ENCODE measurements at places on chromosomes 13 and 19.

DNA sequence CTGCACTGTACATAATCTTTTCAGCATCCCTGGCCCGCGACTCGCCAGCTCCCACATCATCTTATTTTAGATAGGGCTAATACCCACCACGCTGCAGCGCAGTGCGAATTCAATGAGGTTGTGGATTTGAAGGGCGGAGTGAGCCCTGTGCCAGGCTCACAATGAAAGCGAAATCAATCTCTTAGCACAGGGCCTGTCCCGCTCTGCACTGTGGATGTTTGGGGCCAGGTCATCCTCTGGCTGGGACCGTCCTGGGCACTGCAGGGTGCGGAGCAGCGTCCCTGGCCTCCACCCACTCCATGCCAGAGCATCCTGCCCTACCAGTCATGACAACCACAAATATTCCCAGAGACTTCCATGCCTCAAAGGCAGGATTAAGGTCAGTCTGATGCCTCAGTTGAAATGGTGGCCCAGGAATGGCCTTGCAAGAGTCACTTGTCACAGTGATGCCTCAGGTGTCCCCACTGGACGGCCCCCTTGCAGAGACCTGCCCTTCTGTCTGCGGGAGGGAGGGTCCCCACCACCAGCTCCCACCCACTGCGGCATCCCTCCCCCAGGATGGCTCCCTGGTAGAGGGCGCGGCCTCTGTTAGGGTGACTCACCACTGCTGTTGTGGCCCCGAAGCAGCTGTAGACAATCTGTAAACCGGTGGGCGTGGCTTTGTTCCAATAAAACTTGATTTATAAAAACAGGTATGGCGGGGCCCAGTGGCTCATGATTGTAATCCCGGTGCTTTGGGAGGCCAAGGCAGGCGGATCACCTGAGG, 5.6 kb downstream of the UHRF1 start:
- peak; percentile 33 for DNase-seq

DNA sequence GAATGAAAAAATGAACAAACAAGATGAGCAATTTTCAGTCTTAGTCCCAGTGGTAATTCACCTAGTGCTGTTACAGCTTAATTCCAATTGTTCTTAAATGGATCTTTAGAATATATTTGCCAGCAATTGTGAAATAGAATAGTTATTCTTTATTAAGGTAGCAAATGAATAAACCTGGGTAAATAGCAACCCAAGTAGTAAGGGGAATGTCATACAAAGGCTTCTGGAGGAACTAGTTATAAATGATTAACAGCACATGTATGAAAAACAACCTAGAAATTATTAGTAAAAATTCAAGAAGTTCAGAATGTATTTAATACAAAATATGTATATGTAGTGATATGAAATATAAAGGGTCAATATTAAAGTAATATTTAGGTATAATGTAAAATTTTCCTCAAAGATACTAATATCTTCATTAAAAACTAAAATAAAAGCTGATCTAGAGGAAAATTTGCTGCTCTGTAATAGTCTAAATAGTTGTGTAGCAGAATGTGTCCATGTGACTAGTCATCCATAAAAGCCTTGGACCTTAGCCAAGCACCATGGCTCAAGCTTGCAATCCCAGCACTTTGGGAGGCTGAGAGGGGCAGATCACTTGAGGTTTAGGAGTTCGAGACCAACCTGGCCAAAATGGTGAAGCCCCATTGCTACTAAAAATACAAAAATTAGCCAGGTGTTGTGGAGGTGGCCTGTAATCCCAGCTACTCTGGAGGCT, 535.9 kb upstream of the ATXN8OS start:
- DNase-seq = no peak

- DNase-seq = no peak
These were observed 1567.9 kb upstream of the PRR20A start for GRCh38 chr13:55572862-55573261.

DNA sequence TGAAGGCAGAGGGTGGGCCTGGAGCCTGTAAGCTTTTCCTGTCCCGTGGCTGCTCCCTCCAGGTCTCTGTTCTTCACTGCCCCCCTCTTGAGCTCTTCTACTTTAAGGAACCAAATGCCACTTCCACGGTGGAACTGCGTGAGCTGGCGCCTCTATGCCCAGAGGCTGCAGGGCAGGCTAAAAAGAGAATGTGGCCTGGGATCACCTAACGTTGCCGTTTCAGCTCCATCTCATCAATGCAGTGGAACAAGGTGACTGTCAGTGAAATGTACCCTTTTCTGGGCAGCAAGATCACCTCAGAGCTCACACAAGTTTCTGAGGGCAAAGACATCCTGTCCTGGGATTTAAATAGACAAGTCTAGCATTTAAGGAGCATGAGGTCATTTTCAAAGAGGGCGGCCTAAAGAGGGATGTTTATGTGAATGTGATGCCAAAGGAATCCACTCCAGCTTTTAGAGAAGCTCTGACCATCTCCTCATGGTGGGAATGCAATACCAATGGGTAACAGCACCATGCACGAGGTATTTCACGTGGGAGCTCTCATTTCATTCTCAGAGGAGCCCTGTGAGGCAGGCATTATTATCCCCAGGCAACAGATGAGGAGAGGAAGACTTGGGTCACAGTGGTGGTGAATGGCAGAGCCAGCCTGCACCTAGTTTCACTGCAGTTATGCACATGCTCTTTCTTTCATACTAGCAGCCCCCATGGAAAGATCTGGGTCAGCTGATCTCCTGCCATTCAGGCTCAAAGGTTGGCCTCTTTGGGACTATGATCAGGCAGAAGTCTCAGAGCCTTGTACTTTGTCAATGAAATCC, 39.3 kb downstream of the RGCC start:
- no peak for DNase-seq

GRCh38 chr19:51719251-51719988, 4.4 kb downstream of the HAS1 start:
- no peak for DNase-seq

DNA sequence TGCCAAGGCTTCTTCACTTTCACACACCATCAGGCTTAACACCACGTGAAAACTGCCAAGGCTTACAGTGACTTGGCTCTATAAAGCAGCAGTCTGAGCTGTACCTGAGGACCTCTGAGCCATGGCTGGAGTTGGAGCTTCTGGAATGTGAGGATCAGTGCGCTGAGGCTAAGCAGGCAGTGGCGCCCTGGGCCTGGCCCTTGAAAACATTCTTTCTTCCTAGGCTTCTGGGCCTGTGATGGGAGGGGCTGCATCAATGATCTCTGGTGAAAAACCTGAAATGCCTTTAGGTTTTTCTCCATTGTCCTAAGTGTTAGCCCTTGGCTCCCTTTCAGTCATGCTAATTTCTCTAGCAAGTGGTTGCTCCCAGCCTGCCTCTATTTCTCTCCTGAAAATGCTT, 192.5 kb upstream of the PCDH20 start:
- DNase-seq = no peak

- no peak for DNase-seq
These were observed 204.6 kb upstream of the TSHZ3 start for GRCh38 chr19:31553846-31554215.

DNA sequence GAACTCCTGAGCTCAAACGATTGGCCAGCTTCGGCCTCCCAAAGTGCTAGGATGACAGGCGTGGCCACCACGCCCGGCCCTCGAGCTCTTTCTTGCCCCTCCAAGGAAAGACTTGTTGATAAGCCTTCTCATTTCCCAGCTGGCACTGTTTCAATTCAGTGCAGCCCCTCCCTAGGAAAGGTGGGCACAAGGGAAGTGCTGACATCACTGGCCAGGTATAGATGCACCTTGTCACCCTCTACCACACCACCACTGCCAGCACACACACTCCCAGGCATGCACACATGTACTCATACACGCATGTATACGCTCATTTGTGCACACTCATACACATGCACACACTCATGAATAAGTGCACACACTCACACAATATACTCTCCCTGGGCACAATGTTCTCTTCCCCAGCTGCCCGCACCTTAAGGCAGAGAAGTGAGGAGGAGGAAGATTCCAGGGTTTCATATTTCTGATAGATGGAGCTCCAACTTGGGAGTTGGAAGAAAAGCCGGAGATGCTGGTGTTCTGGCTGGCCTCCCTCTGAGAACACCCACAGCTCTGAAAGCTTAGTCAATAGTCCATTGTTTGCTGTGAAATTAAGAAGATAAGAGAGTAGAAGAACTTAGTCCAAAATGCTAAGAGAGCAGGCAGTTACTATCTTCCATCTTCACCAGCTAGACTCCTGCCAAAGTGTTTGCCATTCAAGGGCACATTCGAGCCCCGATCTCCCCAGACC, 196.7 kb downstream of the FOXO1 start:
- DNase-seq = no peak

- no peak for DNase-seq
These were observed 4.7 kb downstream of the AKT1S1 start for GRCh38 chr19:49872245-49873128.

DNA sequence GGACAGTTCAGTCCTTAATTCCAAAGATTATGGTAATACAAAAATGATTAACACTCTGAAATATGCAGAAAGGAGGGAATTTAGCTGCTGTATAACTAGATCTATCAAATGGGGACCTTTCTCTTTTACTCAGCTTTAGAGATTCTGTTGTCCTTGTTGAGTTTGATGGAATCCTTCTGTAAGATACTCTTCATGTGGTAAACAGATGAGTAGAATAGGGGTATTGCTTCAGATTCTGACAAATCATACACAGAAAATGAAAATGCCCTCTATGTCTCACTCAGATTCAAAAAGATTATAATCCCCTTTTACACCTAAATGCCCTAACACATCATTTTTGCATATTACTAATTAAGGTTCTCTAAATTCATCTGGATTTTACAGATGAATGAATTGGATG, 50.7 kb downstream of the ARHGAP35 start:
- DNase-seq = no peak

All from activated CD4-positive, CD25-positive, alpha-beta regulatory T cell (primary cell).